ENCODE measurements at places on chromosomes 1 and 21. TPM values are rescaled to one million over a fixed set of nuclear protein-coding genes. Genes with fewer than 3 reads are reported as not detected.

The ADAMTS5 gene
- total RNA-seq = not detected

The NEXN gene
- 11.0 TPM for total RNA-seq

The TGFB2 gene
- 11.2 TPM for total RNA-seq

The GUK1 gene
- 153 TPM for total RNA-seq

The ERICH3 gene
- total RNA-seq = not detected

The UBE2U gene
- not detected for total RNA-seq

The AMY2A gene
- total RNA-seq = not detected

The LCE3C gene
- not detected for total RNA-seq

The PRAMEF7 gene
- total RNA-seq = not detected

The FAM167B gene
- total RNA-seq = 0.55 TPM

The SPRR2A gene
- total RNA-seq = not detected

The ATP13A2 gene
- total RNA-seq = 27.2 TPM

The CHIA gene
- not detected for total RNA-seq

The GJB3 gene
- total RNA-seq = 16.9 TPM

The RIPK4 gene
- 20.0 TPM for total RNA-seq

The ETV3L gene
- total RNA-seq = not detected

The MNDA gene
- total RNA-seq = not detected

The PRR9 gene
- 0.10 TPM for total RNA-seq

The PTCH2 gene
- total RNA-seq = 0.26 TPM

The ADAMTSL4 gene
- 2.8 TPM for total RNA-seq

The WNT9A gene
- 5.0 TPM for total RNA-seq

The LRRC38 gene
- total RNA-seq = 0.06 TPM

The KCNC4 gene
- 2.0 TPM for total RNA-seq

The SMPDL3B gene
- 1.5 TPM for total RNA-seq

The CRP gene
- total RNA-seq = not detected

The PTPRU gene
- 8.5 TPM for total RNA-seq

The RGS8 gene
- not detected for total RNA-seq

The TAS1R3 gene
- total RNA-seq = 0.15 TPM

The KLHL17 gene
- total RNA-seq = 11.3 TPM

The PGLYRP3 gene
- total RNA-seq = not detected

Measured in A549 treated with dexamethasone at 1 μM for 4 hours (cell line).